ENCODE measurements at places on chromosomes 1 and 21. TPM values are rescaled to one million over a fixed set of nuclear protein-coding genes. Genes with fewer than 3 reads are reported as not detected.

EDN2 gene
- 0.40 TPM for total RNA-seq

OR13G1 gene
- total RNA-seq, result not detected

FALEC gene
- total RNA-seq, result not detected

FAM167B gene
- total RNA-seq, result 0.53 TPM

ADARB1 gene
- 9.9 TPM for total RNA-seq

CFHR3 gene
- 1.7 TPM for total RNA-seq

ARTN gene
- not detected for total RNA-seq

MRPS6 gene
- 72.3 TPM for total RNA-seq

RGS18 gene
- not detected for total RNA-seq

DCDC2B gene
- total RNA-seq, result not detected

DNA sequence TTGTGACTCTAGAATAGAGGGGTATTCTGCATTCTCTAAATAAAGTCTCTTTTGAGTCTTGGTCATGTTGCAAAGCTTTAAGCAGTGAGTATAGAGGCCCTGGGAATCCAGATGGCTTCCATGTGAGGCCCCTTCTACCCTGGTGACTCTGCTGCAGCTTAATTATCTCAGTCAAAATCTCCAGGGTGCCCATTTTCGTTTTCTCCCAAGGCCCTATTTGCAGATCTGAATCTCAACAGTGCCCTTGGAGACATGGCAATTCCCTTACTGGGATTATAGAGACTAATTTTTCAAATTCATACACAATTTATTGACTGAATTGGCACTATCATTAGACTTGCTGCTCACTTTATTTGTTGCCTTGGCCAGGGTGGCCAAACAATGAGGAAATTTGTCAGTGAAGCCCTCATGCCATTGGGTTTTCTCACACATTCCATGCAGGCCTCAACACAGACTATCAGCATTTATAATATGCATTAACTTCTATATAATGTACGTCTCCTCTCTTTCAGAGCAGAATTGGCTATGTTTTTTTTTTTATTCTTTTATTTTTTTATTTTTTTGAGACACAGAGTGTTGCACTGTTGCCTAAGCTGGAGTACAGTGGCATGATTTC lies 35.1 kb downstream of the PROX1 start:
- DNase-seq, result no peak
- peaks cover 3% of the 10 kb centered on the region for H3K4me1 ChIP-seq
- no peaks in the 10 kb centered on the region for H3K36me3 ChIP-seq
- no peak overlapping the region for H3K27ac ChIP-seq

GRCh38 chr1:14844356-14844755 lies 245.9 kb downstream of the KAZN start:
- H3K4me3 ChIP-seq, result no peak overlapping the region
- no peaks in the 10 kb centered on the region for H3K36me3 ChIP-seq
- H3K27ac ChIP-seq, result no peak overlapping the region
- no peaks in the 10 kb centered on the region for H3K27me3 ChIP-seq

- H3K36me3 ChIP-seq, result no peaks in the 10 kb centered on the region
- DNase-seq, result no peak
- H3K27ac ChIP-seq, result no peak overlapping the region
- no peak overlapping the region for H3K4me3 ChIP-seq
Measured at GRCh38 chr1:112026016-112026415, 36.5 kb upstream of the KCND3 start.

GRCh38 chr1:46413596-46413985 lies 19.5 kb downstream of the FAAH start:
- H3K27ac ChIP-seq, result no peak overlapping the region
- no peaks in the 10 kb centered on the region for H3K36me3 ChIP-seq
- H3K27me3 ChIP-seq, result no peaks in the 10 kb centered on the region
- no peak for DNase-seq
- no peak overlapping the region for H3K4me3 ChIP-seq

DNA sequence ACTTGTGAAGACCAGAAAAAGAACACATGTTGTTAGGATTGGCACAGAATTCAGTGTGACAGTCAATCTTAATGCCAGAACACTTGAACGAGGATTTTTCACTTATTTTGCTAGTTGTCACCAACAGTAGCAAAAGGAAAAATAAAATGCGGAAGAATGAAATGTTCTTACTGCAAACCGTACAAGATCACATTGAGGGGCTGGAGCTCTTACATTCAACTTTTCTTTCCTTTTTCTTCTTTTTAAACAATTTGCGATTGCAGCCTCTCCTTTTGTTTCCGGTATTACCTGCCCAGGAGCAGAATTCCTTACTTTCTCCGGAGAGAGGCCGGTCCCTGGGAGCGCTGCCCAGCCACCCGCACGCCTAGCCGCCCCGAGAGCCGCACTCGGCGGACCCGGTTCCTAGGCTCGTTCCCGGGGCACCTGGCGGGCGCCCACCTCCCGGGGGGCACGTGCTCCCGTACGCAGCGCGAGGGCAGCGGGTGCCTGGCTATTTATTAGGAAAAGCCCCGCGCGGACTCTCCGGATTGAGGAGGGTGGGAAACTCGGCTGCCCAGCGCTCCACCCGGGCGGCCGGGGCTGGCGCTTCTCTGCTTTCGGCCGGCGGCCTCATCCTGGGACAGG lies 1.2 kb upstream of the CAMTA1 start:
- no peaks in the 10 kb centered on the region for H3K36me3 ChIP-seq
- no peak for DNase-seq
- peaks cover 8% of the 10 kb centered on the region for H3K4me1 ChIP-seq

DNA sequence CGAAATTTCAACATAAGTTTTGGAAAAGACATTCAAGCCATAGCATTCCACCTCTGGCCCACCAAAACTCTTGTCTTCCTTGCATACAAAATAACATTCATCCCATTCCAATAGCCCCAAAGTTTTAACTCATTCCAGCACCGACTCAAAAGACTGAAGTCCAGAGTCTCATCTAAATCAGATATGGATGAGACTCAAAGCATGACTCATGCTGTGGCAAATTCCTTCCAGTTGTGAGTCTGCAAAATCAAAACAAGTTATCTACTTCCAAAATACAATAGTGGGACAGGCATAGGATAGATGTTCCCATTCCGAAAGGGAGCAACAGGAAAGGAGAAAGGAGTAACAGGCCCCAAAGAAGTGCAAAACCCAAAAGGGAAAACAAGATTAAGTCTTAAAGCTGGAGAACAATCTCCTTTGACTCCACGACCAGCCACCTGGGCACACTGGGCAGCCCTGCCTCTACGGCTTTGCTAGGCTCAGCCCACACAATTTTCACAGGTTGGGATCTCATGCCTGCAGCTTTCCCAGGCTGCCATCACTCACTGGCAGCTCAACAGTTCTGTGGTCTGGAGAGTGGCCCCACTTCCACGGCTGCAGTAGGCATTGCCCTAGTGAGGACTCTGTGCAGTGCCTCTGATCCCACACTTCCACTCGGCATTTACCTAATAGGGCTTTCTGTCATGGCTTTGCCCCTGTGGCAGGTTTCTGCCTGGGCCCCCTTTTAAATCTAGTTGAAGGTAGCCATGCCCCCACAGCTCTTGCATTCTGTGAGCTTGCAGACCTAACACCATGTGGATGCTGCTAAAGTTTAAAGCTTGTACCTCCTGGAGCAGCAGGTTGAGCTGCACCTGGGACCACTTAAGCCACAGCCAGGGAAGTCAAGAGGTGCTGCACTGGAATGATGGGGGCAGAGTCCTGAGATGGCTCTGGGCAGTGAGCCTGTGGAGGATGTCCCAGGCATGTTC lies 51.0 kb downstream of the RUNX3 start:
- no peak overlapping the region for H3K27ac ChIP-seq
- H3K36me3 ChIP-seq, result no peaks in the 10 kb centered on the region
- no peaks in the 10 kb centered on the region for H3K27me3 ChIP-seq
- H3K4me3 ChIP-seq, result no peak overlapping the region

DNA sequence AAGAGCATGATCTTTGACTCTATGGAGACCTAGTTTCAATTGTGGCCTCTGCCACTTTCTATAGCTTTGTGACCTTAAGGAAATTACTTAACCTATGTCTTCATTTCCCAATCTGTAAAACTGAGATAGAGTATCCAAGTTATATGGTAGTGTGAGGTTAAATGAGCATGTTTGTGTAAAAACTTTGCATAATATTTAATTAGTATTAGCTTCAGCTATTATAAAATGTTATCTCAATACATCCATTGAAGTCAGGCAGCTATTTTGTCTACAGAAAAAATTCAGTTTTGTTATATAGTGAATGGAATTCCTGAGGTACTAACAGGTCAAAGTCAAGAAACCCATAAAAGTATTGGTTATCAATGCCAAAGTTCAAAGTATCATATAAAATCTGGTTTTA lies 53.6 kb downstream of the GPATCH2 start:
- H3K27me3 ChIP-seq, result no peaks in the 10 kb centered on the region
- H3K36me3 ChIP-seq, result no peaks in the 10 kb centered on the region
- H3K4me1 ChIP-seq, result peaks cover 12% of the 10 kb centered on the region
- H3K27ac ChIP-seq, result no peak overlapping the region

Data from hepatocyte (in vitro differentiated cells).